ENCODE measurements at places on chromosomes 1 and 21.

GRCh38 chr1:121443001-121443540 lies 258.3 kb downstream of the SRGAP2C start:
- no peak for DNase-seq

GRCh38 chr1:8182034-8182761 lies 135.7 kb upstream of the SLC45A1 start:
- DNase-seq = no peak

DNA sequence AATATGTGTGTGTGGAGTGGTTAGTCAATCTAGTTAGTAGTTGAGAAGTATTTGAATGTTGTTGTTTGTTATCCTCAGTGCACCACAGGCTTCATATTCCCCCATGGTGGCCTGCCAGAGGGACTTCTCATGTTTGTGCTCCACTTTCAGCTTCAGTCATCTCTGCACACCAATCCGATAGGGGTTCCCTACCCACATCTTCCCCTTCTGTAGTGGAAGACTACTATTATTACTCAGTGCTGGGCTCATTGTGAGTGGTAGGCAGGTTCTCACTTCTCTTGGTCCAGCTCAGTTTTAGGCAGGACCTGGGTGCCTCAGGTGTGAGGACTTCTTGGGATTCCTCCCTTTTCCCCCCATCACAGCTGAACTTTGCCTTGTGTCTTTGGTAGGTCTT lies 14.2 kb downstream of the MT1HL1 start:
- DNase-seq = no peak

GRCh38 chr1:186308264-186309060 lies 66.6 kb downstream of the TPR start:
- no peak for DNase-seq

- DNase-seq = no peak
These were observed 56.0 kb upstream of the GPR52 start for GRCh38 chr1:174391716-174392115.

- DNase-seq = no peak
These were observed 53.2 kb downstream of the DDAH1 start for GRCh38 chr1:85411567-85412305.

DNA sequence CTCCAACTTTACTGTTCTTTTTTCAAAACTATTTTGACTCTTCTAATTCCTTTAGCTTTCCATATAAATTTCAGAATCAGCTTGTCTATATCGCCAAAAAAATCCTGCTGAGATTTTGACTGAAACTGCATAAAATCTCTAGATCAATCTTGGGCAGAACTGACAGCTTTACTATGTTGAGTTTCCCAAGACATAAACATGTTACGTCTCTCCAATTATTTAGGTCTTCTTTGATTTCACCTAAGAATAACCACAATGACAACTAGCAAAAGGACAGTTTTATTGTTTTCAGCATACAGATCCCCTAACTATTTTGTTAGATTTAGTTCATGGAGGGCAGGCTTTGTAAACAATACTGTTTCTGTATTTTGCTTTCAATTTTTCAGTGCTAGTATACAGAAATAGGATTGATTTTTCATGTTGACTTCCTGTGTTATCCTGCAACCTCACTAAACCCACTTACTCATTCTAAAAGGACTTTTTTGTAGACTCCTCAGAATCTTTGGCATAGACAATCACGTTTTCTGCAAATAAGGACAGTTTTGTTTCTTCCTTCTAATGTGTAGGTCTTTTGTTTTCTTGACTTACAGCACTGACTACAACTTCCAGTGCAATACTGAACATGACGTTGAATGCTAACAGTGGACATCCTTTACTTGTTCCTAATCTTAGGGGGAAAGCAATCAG lies 63.4 kb downstream of the NPHP4 start:
- no peak for DNase-seq

GRCh38 chr1:59815892-59816291 lies 1.1 kb downstream of the HOOK1 start:
- DNase-seq = no peak

DNA sequence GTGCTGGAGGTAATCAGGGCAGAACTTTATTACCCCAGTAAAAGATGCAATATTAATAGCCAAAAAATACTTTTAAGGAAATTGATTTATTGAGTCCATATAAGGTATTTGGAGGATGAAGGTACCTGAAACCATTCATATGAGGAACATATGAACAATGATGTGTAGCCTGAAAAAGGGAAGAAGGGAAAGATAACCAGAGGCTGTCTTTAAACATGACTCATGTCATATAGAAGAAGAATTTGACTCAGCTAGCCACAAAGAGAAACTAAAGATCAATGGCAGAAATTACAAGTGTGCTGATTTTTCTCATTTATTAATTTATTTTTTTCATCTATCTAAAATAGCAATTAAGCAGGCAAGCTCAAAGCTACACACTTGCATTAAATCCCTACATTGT lies 136.2 kb upstream of the DUSP10 start:
- no peak for DNase-seq

- no peak for DNase-seq
These were observed 4.8 kb upstream of the RPE65 start for GRCh38 chr1:68454534-68454933.

GRCh38 chr1:223156343-223156742 lies 13.3 kb upstream of the TLR5 start:
- DNase-seq = no peak

- no peak for DNase-seq
These were observed 121.5 kb downstream of the OLFML2B start for GRCh38 chr1:161902182-161902581.

- no peak for DNase-seq
These were observed 601.0 kb downstream of the NUF2 start for GRCh38 chr1:163922743-163923201.

GRCh38 chr1:61170328-61171238 lies 88.2 kb downstream of the NFIA start:
- no peak for DNase-seq

DNA sequence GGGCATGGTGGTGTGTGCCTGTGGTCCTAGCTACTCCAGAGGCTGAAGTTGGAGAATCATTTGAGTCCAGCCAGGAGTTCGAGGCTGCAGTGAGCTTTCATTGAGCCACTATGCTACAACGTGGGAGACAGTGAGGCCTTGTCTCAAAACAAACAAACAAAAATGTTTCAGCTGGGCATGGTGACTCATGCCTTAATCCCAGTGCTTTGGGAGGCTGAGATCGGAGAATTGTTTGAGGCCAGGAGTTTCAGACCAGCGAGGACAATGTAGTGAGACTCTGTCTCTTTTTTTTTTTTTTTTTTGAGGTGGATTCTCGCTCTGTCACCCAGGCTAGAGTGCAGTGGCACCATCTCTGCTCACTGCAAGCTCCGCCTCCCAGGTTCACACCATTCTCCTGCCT lies 5.0 kb upstream of the RPL5 start:
- no peak for DNase-seq

DNA sequence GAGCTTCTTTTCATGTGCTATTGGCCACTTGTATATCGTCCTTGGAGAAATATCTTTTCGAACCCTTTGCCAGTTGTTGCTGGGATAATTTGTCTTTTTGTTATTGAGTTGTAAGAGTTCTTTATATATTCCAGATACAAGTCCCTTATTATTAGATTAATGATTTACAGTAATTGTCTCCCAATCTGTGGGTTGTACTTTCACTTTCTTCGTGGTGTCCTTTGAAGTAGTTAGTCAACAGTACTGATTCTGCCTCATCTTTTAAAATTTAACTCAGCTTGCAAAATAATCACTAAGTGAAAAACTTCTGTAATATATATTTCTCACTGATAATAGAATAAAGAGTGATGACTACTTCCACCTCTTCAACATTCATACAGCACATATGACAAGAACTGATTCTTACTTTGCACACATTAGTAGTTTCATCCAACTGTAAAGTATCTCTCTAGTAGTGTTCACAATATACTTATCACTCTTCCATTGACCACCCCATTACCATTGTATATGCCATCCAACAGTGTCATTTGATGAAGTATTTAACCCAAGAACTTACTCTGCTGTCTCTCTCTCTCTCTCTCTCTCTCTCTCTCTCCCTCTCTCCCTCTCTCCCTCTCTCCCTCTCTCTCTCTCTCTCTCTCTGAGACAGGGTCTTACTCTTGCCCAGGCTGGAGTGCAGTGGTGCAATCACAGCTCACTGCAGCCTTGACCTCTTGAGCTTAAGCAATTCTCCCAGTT lies 104.2 kb upstream of the DMRTA2 start:
- no peak for DNase-seq

GRCh38 chr21:17786071-17786850 lies 32.9 kb downstream of the C21orf91 start:
- no peak for DNase-seq

DNA sequence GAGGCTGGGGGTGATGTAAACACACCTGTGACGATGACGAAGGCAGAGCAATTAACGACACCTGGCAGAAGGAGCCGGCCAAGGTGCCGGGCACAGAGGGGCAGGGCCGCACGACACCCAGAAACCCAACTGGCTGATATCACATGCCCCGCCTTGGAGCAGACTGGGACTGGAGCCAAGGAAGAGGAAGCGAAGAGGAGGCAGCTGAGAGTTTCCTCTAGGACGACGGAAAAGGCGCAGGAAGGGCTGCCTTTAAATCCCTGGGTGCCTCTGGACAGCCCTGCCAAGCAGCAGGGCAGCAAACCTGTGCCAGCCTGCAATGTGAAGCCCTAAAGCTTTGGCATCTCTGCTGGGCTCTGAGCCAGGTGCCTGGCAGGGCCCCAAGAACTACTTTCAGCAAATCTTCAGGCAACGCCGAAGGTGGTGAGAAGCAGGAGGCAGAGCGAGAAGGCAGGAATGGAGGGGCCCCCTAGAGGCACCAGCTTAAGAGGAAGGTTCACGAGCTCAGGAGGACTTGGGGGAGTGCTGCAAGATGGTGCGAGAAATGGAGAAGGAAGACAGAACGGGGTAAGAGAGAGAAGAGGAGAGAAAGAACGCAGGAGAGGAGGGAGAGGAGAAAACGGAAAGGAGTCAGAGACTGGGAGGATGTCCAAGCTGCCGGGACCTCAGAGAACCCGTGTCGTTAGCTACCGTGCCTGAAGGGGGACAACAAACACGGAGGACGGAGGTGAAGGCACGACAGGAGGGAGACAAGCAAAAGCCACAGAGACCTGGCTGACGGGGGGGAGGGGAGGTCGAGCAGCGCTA lies 25.3 kb upstream of the PEF1 start:
- DNase-seq = no peak

DNA sequence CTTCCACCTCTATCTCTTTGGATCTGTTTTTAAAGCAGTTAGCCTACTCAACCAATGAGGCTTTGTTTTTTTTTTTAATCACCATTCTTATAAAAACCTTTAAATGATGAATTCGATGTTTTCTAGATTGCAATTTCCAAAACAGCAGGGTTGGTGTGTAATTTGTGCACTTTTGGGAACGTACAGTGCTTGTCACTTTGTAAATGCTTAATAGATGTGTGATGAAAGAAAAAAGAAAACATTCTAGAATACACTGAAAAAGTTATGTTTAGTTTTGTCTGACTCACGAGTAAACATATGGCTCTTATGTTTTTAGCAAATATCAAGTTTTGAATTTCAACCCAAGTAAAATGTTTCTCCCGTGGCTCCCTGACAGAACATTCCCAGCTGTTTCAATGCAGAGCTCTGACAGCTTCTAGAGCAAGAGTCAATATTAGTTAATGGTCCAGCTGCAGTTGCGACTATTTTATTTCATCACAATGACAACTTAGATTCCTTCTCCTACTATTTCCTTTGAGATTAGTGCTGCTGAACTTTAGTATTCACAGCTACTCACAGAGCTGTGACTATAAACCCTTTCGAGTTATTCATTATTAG lies 362.5 kb upstream of the ADAMTS5 start:
- no peak for DNase-seq

DNA sequence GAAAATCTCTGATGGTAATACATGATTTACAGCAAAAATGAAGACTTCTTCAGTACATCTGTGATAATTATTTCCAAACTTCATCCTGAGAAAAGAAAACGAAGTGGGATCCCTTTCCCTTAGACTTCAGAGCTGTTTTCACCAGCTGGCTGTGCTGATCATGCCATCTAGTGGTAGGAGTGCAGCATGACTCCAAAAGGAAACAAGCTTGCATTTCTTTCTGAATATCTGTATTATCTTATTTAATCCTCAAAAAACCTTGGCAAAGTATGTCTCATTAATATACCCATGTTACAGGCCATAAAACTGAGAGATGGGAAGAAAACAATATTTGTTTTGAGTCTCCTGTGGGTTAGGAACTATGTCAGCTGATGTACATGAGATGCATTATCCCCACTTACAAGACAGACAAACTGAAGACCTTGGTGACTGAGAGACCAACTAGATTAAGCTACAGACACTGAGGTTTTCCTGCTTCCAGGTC lies 9.8 kb upstream of the GJA8 start:
- DNase-seq = no peak

DNA sequence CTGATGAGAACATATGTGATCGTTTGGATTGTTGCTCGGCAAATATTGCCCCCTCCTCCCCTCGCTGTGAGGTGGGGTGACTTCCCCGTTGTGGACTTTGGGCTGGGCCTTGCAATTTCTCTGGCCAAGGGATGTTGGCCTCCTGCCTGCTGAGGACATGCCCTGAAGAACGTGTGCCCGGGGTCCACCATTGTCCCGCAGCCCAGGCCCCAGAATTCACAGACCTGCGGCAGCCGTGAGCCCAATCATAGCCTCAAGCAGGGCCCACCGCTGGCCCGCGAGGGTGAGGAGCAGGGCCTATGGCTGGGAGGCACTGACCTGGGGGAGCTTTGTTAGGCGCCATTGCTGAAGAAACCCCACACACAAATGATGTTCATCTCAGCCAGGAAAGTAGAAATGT lies 58.3 kb upstream of the ACTRT2 start:
- DNase-seq = no peak

GRCh38 chr1:9859281-9860014 lies 35.7 kb upstream of the CLSTN1 start:
- DNase-seq = no peak

DNA sequence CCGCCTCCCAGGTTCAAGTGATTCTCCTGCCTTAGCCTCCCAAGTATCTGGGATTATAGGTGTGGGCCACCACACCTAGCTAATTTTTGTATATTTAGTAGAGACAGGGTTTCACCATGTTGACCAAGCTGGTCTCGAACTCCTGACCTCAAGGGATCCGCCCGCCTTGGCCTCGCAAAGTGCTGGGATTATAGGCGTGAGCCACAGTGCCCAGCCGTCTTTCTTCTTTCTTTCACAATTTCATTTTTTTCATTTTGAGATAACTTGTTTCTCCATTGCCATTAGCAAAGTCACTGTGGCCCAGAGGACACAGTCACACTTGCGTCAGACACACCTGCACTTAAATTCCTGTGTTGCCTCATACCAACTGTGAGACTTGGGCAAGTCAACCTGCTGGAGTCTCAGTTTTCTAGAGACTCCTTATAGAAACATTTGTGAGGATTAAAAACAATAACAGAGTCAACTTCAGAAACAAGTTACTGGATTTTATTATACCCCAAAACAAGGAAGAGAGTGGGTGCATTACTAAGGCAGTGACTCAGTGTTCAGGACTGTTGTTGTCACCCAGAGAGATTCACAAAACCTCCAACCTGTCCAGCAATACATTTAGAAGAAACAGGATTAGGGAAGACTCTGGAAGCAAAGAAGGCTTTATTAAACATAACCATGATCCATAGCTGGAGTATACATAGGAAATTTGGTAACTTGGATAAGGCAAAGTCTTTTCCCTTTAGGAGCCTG lies 2.6 kb downstream of the TEDDM1 start:
- DNase-seq = no peak
